ENCODE measurements at places on chromosomes 11 and 22.

DNA sequence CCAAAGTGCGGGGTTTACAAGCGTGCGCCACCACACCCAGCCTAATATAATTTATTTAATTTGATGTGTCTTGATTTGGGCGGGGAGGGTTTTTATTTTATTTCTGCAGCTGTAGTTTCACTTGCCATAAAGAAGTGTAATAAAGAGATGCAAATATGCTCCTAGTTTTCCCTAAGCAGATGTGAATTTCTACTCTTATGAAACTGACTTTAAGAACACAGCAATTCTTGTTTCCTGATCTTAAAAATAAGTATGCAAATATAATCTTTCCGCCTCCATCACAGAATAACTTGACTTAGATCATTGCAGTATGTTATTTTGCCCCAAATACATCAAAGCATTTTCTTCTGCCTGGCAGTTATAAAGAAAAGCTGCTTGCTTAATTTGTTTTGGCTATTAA lies 4.4 kb downstream of the SPCS2 start:
- no peak for DNase-seq

GRCh38 chr11:19907008-19907579 lies 194.5 kb downstream of the NAV2 start:
- DNase-seq = no peak

DNA sequence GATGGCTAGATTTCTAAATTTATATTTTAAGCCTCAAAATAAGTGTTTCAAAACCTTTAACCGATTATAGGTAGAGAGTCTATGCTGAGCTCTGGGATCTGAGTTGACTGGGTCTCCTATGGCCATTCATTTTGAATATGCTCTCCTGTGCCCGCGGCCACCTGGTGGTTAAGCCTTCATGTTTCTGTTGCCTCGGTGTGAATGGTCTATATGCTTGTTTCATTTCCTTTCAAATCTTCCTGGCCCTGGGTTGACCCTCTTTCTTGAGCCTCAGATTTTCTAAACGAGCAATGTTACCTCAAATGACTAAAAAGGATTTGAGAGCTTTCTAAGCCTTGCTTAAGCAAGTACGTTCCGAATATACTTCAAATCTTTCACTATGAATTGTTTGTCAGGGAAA lies 789.4 kb upstream of the KIRREL3 start:
- no peak for DNase-seq

DNA sequence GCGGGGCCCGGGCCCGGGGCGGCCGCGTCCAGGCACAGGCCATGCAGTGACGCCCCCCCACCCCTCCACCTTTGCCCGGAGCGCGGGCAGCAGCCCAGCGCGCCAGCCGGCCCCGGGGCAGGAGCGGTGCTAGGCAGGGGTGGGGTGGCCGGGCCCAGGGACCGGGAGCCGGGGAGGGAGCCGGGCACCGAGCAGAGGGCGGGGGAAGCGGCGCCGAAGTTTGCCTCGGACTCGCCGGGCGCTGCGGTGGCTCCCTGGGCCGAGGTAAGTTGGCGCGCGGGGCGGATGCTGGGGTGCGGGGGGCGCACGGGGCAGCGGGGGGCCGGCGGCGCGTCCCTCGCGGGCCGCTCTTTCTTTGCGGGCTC lies 332 bp downstream of the TEAD1 start:
- peak; percentile 59 for DNase-seq

DNA sequence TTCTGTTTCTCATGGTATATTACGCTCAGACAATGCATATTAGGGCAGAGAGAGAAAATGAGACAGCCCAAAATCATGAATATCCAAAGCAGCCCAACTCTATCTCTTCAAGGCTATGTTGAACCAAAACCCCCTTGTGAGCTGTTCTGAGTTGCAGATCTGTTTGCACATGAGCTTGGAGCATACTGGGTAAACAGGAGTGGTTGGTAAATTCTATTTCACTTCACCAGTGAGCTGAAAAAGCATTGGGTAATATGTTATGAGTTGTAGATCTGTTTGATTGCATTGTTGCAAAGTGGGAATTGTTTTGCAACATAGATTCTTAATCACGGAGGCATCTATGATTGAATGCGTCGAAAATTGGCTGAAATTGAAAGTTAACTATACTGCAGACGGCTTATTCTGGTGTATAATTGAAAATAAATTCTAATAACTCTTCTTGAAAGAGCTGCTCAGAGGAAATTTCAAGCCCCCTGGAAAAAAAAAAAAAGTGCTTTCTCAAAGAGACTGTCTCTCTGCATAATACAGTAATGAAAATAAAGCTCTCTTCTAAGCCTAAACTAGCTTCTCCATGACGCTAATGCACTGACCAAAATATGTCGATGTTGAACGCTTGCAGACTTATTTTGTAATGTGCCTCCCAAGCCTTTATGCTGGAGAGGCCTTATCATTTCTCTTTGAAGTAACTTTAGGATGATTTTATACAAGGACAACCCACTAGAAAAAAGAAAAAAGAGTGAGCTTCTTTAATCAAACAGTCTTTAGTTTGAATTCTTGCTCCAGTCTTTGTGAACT lies 263.7 kb downstream of the NTM start:
- peak; percentile 47 for DNase-seq

DNA sequence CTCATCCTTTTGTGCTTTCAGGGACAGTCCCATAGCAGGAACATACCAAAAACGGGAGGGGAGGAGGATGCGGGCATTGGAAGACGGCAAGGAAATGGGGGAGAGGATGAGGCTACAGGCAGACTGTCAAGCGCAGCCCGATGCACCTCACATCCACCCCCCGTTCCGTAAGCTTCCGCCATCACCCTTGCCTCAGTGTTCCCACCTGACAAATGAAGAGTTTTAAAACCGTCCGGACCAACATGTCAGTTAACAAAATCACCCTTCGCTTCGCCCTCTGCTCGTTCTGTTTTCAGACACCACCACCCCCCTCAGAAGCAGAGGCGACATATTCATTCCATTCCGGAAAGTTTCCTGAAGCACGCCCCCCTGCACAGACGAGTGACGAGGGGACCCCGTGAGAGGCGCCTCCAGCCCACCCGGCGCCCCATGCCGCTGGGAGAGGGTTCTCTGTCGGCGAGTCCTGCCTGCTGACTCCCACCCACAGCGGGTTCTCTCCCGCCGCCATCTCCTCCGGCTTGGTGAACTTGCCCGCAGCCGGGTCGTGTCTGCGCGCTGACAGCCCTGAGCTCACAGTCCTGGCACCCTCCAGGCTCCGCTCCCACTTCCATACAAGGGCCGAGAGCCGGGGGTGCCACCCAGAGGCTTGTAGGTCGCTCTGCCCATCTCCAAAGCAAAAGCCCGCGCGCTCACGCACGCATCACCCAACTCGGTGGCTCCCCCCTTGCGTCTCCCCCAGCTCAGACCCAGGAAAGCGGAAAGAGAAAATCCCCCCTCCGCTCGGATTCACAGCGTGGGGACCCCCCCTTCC lies 1.5 kb downstream of the IGSF9B start:
- DNase-seq = no peak

- DNase-seq = no peak
Measured at GRCh38 chr11:69094111-69094914, 45.6 kb downstream of the TPCN2 start.

DNA sequence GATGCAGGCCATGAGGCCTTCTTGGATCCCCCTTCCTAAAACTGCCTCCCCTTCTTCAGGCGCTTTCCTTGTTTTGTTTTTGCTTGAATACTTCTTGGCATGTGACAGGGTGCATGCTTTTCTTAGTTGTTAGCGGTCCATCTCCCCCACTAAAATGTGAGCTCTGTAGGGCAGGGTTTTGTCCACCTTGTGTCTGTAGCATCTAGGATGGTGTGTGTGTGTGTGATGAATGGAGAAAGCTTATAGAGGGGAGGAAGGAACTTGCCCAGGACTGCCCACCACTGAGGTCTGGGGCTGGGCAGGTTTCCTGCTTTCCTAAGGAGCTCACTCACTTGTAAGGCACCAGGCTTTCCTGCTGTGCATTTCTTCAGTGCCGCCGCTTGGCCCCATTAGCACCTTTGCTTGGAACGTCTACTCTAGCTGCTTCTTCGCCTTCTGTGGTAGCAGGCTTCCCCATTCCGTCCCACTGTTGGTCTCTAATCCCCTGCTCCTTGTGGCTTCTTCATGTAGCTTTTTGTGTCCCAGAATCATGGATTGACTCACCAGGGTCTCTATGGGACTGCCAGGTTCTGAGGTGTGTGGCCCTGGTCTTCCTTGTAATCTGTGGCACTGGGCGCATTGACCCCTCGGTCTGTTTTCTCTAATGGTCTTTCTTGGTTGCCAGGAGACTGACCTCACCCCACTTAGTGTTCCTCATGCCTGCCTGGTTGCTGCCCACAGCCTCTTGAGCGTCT lies 3.3 kb downstream of the DGCR8 start:
- DNase-seq = no peak

DNA sequence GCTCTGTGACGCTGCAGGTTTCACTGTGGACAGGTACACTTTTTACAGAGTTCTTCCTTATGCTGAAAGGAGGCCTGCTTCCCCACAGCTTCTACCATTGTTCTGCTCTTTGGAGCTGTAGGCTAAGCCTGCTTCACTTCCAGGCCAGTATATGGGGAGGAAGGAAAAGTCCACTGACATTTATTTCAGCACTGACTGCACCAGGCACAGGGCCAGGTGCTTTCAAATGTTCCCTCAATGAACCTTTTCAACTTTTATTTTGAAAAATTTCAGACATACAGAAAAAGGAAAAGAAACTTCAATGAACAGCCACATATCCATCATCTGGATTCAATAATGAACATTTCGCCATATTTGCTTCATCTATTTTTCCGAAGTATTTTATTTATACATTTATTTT lies 22.0 kb downstream of the POU2F3 start:
- DNase-seq = no peak

GRCh38 chr11:122032317-122032716 lies 83.7 kb downstream of the BLID start:
- peak; percentile 56 for DNase-seq

DNA sequence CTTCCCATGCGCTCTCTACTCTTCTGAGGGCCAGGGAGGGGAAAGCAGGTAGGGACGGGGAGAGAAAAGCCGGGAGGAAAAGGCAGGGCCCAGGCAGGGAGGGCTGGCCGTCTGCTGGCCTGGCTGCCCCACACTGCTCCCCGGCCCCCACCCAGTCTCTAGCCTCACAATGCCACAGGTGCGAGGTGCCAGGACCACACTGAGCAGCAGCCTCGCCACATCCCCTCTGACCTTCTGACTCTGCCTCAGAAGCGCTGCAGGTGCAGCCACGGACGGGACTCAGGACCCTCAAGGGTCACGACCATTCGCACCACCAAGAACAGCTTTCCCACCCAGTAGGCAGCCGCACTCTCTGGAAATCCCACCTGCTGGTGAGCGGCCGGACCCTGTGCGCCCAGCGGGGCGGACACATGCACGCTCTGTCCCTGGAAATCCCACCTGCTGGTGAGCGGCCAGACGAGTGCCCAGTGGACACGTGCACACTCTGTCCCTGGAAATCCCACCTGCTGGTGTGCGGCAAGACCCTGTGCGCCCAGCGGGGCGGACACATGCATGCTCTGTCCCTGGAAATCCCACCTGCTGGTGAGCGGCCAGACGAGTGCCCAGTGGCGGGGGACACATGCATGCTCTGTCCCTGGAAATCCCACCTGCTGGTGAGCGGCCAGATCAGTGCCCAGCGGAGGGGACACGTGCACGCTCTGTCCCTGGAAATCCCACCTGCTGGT lies 20.1 kb downstream of the TOLLIP start:
- no peak for DNase-seq

- DNase-seq = no peak
Measured at GRCh38 chr11:128610721-128611617, 23.6 kb upstream of the ETS1 start.

GRCh38 chr11:125091247-125091876 lies 20.1 kb downstream of the TMEM218 start:
- peak; percentile 78 for DNase-seq

DNA sequence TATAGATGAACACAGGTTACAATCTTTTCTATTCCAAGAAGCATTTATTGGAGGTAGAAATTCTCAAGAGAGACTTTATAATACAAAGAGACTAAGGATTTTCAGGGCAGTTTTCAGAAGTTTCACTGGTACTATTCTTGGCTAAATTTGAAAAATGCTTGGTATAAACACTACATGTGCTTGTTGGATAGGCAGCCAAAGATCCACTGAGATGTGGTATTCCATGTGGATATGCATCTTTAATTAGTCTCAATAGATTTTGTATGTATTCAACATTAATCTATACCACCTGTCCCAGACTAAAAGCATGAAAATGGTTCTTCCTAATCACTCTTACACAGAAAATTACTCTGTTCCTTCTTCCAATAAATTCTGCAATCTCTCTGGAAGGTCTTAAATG lies 232.6 kb downstream of the CADM1 start:
- no peak for DNase-seq

DNA sequence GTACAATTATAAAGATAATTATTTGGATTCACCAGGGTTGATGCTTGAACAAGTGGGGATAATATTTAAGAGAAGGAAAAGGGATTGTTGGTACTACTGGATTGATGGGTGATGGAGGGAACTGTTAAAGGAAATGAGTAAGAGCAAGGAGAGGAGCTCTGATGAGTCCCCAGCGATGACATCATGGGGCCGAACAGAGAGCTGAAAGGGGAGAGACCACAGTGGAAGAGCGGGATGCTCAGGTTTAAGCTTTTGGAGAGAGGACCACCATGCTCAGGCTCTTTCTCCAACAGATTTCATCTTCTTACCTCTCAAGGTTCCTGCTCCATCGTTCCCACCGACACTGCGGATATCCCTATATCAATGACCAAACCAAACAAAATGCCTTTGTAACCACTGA lies 568.7 kb downstream of the ETS1 start:
- DNase-seq = no peak

DNA sequence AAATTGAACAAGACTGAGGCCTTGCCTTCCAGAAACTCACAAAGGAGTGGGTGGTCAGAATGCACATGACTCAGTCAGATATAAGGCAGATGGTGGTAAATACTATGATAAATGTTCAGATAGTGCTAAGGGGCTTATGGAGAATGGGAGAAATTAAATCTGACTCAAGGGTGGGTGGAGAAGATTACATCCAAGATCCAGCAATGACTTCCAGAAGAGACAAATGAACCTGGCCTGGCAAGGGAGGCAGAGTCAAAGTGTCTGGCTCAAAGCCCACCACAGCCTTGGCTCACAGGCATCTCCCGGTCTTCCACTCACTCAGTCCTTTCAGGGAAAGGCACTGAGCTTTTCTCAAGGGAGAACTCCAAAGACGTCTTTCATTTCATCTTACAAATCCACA lies 6.1 kb upstream of the ZBTB16 start:
- DNase-seq = no peak

DNA sequence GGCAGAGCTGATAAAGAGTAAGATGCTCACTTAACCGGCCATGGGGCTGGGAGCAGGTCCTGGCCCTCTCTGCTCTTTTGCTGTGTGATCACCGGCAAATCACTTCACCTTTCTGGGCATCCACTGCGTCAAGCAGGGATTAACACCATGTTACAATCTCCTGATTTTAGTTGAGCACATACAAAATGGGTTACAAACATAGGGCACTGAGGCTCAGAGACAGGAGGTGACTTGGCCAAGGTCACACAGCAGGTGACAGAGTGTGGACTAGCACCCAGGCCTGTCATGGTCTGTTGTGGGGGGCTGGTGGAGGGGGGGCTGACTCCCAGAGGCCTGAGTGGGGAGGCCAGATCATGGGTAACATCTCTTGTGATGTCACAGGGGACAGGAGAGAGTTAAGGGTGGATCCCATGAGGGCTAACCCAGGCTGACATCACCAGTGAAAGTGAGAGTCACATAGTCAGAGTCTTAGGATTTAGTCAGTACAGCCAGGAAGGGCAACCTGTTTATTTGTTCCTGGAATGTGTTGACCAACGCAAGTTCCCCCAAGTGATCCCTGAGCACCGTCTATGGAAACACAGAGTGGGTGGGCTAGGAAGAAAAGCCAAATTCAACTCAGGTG lies 27.8 kb downstream of the GDPD5 start:
- DNase-seq = no peak

- no peak for DNase-seq
Measured at GRCh38 chr11:23846902-23847422, 649.9 kb upstream of the LUZP2 start.

All from GM03348 (cell line).